WERI-Rb-1 (cell line): ENCODE measurements at places on chromosomes 1 and 21.
A peak's percentile ranks its signal among the peaks of the same experiment; 100 is the strongest.

DNA sequence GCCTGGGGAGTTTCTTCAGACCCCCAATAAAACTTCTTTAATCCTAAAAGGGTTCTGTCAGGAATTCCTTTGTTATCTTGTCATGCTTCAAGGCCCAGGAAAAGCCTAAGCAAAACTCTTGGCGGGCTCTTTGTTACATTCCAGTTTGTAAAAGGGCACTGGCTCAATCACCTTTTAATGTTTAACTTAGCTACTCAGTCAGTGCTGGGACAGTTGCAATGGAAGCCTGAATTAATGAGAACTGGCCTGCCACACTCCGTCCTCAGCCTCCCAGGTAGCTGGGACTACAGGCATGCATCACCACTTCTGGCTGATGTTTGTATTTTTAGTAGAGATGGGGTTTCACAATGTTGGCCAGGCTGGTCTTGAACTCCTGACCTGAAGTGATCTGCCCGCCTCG, 21.3 kb upstream of the ASB17 start:
- DNase-seq = no peak

GRCh38 chr1:166698771-166699170, 140.5 kb upstream of the POGK start:
- DNase-seq = no peak

DNA sequence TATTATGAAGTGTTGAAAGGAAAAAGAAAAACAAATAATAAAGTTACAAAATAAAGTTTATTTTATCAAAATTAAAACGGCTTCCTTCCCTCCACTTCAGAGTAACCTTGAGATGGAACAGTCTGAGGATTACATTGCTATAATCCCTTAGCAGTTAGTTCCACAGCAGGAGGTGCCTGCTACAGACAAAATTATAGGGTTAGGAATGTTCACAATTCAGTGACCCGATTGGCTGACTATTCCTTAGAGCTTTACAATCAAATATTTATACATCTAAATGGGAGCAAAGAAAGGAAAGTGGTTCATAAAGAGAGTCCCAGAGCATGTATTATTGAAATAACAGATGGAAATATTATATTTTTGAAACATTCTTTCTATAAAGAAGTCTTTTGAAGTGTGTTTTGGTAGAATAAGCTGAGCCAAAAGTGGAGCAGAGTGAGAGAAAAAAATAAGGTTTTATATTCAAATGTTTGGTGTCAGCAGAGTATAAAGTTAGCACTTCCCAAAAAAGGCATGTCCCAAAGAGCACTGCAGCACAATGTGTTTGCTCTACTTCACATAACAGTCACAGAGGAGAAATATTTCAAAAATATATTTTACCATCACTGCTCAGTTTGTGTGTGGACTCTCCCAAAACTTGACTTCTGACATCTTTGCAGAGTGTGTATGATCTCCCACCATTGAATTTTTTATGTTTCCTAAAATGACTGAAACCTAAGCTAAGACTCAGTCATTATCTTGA, 71.4 kb upstream of the GORAB start:
- DNase-seq = no peak

DNA sequence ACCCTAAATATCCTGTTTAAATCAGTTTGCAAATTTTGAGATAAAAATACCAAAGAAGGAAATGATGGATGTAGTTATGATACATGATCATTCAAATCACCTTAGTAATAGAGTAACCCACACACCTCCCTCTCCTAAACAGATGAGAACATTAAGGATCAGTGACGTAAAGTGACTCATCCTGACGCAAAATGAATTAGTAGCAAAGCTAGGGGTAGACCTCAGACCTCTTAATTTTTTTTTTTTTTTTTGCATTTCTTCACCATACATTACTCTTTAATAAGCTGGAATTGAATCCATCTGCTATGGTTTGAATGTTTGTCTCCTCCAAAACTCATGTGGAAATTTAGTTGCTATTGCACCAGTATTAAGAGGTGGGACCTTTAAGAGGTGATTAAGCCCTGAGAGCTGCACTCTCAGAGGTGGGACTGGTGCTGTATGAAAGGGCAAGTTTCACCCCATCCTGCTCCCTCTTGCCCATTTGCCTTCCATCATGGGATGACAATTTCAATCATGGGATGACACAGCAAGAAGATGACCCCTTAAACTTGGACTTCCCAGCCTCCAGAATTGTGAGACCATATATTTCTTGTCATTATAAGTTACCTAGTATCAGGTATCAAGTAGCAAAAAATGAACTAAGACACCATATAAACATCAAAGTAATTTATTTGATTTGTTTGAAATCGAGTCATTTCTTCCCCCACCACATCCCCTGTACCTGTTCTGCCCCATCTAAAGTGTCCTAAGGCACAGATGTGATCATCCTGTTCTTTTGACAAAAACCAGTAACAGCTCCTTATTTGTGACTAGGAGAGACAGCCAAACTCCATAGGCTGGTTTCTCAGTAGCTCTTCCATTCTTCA, 114.6 kb upstream of the DUSP10 start:
- DNase-seq = no peak

- DNase-seq = no peak
Measured at GRCh38 chr1:28197682-28198415, 21.4 kb upstream of the PTAFR start.

DNA sequence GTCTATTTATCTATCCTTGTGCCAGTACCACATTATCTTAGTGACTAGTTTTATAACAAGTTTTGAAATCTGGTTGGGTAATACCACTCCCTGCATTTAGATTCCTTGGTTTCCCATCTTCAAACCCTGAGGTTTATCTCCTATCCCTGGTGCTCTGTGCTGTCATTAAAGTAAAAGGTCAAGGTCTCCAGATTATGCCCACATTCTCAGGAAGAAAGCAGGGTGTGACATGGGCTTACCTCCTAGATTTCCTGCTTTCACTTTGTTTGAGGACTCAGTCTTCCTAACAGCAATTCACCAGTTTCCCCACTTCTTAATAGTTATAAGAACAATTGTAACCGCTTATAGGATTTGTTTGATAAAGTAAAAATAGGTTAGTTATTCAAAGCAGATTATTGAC, 86.0 kb downstream of the CACHD1 start:
- DNase-seq = no peak

DNA sequence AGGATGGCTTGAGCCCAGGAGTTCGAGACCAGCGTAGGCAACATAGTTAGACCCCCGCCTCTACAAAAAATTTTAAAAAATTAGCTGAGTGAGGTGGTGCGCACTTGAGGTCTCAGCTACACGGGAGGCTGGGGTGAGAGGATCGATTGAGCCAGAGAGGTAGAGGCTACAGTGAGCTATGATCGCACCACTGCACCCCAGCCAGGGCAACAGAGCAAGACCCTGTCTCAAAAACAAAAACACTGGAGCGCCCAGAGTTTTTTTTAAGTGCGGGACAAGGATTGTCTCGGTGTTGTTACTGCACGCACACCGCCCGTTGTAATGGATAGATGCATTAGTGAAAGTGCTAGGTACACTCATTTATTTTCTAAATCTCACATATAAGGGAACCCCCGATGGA, 37.1 kb downstream of the PIK3CD start:
- no peak for DNase-seq

- peak; percentile 44 for DNase-seq
Measured at GRCh38 chr1:32426489-32427255, 32.4 kb upstream of the BSDC1 start.

- DNase-seq = no peak
Measured at GRCh38 chr21:42406866-42407265, 3.2 kb downstream of the UBASH3A start.

DNA sequence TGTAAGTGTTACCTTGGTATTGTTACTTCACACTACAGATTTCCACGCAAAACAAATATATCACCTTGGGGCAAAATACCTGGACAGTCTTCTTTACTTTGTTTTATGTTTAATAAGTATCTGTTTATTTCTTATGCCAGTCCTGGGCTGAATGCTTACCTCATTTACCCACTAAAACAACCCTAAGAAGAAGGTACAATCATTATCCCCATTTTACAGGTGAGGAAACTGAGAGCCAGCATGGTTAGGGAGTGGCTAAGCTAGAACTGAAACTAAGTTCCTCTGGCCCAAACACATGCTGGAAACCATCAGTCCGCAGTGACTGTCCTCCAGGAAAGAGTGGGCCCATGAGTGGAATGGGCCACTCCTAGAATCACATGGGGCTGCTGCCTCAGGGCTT, 13.0 kb upstream of the GUCA2B start:
- no peak for DNase-seq

DNA sequence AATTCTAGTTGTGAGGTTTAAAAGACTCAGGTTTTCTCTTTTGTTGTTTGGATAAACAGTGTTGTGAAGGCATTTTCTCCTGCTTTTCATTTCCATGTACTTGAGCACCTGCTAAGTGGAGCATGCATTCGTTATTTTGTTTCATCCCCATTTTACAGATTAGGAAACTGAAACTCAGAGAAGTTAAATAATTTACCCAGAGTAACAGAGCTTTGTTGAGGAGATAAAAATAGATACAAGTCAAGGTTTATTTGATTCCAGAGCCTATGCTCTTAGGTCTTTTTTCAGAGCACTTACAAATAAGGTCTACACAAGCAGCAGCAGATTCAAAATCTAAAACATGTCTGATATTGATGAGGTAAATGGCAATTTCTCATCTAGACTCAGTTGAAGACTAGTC, 254.7 kb upstream of the PTBP2 start:
- DNase-seq = no peak

GRCh38 chr1:204275695-204276370, 62.0 kb upstream of the GOLT1A start:
- no peak for DNase-seq

DNA sequence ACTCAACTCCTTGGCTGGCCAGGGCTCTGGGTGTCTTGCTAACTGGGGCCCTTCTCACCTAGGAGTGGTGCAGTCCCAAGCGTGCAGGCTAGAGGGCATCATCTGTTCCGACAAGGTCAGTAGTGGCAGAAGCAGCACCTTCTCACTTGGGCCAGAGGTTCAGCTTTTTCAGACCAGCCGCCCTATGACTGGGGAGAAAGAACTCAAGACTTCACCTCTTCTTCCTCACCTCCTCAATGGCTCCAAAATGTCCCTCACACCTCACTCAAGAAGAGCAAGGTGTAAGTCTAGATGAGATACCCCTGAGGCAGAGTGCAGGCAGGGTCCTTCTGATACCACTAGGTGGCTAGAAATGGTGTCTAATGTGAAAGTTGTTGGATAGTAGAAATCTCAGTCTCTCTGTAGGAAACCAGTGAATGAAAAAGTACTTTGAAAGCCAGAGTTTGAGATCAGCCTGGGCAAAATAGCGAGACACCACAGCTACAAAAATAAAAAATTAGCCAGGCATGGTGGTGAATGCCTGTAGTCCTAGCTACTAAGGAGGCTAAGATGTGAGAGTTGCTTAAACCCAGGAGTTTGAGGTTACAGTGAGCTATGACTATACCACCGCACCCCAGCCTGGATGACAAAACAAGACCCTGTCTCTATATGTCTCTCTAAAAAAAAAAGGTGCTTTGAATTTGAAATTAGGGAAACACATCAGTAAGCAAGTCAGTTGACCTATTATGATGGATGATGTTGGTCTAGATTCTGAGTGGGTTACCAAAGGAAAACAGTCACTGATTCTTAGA, 8.6 kb upstream of the IL20 start:
- peak; percentile 40 for DNase-seq

GRCh38 chr1:200660719-200661118, 9.0 kb downstream of the DDX59 start:
- DNase-seq = no peak

DNA sequence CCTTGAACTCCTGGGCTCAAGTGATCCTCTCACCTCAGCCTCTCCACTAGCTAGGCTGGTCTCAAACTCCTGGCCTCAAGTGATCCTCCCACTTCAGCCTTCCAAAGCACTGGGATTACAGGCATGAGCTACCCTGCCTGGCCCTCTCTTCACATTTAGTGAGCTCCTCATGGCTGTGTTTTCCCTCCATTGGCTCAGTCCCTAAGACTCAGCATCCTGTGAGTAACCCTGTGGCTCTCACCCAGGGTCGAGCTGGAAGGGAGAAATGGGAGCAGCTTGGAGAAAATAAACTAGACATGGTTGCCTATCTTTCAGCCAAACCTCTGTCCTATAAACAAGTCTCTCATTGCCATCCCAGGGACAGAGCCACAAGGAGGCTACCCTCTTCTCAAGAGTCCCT, 17.5 kb downstream of the NCF2 start:
- no peak for DNase-seq

- DNase-seq = peak; percentile 14
Measured at GRCh38 chr1:182293119-182293589, 98.4 kb downstream of the GLUL start.

GRCh38 chr1:241706257-241706656, 54.2 kb downstream of the WDR64 start:
- DNase-seq = no peak

DNA sequence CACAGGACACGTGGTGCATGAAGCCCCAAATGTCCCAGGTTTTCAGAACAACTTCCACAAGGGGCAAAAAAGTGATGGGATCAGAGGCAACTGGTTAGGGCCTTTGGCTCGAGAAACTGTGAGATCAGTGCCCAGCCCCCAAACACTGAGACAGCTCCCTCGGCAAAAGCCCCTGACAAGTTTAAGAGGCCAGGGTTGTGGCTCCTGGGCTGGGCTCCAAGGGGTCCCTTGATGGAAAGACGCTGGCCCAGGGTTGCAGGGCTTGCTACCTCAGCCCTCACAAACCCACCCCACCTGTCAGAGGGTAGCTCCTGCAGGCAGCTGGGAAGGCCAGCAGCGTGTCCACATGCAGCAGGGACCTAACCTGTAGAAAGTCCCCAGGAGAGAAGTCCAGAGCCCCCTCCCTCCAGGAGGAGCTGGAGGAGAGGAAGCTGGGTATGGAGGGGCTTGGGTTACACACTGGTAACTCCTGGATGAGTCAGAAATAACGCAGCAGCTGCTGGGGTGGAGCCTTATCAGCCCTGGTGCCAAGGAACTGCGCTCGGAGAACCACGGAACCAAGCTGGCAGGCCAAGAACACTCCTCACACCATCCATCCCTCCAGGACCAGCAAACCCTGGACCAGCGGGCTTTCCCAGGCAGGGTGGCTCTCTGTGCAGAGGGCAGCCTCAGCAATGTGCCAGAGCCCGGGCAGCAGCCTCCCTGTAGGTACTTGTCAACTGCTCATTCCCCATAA, 37.5 kb downstream of the CTNNBIP1 start:
- DNase-seq = peak; percentile 60

DNA sequence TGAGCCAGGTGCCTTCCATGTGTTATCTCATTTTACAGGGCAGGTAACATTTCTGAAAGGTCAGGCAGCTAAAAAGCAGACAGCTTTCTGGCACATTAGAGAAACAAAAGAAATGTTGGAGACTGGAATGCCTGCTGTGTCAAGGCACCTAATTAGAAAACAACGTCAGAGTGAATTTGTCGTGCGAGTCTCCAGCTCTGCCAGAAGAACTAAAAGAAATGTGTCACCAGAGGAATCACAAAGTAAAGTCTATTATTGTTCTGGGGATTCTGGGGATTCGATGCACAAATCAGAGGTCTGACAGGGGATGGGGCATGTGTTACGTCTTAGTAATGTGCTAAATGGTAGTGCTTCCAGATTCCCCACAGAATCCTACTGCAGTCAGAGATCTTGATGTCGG, 89.3 kb downstream of the EDEM3 start:
- no peak for DNase-seq

GRCh38 chr1:1328254-1328653, 2.8 kb upstream of the TAS1R3 start:
- no peak for DNase-seq
